ENCODE measurements at places on chromosomes 2 and 18.

GRCh38 chr2:49154891-49155290, 576 bp upstream of the FSHR start:
- no peak for DNase-seq

- DNase-seq = no peak
Observed at GRCh38 chr2:66962716-66963115, 434.4 kb upstream of the ETAA1 start.

- DNase-seq = no peak
Observed at GRCh38 chr18:41504316-41504715, 450.7 kb upstream of the PIK3C3 start.

DNA sequence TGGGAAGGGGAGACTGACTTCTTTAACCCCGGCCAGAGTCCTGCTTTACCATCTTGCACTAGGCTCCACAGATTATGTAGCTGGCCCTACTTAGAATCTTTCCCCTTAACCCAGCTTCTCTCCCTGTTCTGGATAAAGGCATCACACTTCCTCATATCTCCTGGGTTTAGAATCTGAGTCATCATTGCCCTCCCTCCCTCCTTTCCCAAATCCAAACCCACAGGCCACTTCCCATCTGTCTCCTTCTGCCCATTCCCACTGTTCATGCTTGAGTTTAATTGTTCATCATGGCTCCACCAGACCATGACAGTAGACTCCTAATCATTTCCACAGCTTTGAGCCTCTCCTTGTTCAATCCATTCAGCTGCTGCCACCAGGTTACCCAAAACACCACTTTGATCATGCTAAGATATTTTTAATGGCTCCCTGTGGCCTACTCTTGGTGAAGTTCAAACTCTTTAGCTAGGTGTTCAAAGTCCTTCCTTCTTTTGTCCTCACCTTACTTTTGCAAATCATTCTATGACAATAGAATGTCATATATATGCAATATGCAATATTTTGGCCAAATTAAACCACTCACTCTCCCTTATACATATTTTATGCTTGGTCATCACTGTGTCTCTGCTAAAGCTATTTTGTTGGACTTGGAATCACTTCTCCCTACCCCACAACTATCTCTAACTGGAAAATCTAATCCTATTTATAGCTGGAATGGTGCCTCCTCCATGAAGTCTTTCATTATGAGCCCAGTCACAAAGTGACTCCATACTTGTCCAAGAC, 5.5 kb downstream of the PDE11A start:
- no peak for DNase-seq

- DNase-seq = no peak
Observed at GRCh38 chr2:237431372-237431771, 17.4 kb upstream of the COL6A3 start.

DNA sequence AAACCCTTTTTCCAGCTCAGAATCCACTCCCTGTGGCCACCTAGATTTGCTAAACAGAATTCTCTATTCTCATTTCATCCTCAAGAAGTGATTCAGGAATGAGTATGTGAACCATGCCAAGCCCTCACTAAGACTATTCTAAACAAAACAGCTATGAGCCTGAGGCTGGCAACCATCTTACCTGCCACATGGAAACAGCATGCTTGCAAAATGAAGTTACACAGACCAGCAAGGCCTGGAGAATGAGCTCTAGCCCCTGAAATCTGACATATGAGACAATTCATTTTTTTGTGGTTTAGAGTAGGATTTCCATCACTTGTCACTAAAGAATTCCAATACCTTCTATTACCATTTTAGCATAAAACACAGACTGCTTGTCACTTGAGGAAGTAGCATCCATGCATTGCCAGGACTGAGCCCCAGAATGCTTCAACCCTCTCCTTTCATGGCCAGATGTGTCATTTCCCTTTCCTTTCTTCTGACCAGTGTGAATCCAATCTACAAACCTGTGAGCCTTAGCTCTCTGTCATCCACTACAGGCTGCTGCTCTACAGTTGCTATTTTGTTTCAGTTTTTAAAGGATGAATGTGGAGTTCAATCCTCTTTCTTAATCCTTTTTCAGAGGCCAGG, 744.3 kb upstream of the ACVR2A start:
- no peak for DNase-seq

- no peak for DNase-seq
Observed at GRCh38 chr18:3879114-3879835, 429.3 kb downstream of the TGIF1 start.

DNA sequence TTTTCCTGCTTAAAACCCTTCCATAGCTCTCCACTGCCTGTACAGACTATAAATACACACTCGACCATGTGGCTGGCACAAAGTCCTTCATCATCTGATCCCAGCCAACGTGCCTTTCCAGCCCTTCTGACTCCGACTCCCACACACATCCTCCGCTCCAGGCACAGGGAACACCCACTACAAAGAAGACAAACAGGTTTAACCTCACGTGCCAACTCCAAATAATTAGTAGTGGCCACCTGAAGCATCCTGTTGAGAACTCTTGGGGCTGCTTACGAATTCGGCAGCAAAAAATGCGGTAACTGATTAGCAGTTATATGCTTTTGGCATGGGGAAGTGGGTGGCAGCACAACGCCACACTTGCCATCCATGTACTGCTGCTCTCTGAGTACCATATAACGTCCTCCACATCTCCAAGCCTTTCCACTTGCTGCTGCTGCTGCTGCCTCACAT, 12.1 kb downstream of the SPIRE1 start:
- DNase-seq = no peak

GRCh38 chr2:97751752-97752151, 38.4 kb downstream of the ZAP70 start:
- DNase-seq = no peak

DNA sequence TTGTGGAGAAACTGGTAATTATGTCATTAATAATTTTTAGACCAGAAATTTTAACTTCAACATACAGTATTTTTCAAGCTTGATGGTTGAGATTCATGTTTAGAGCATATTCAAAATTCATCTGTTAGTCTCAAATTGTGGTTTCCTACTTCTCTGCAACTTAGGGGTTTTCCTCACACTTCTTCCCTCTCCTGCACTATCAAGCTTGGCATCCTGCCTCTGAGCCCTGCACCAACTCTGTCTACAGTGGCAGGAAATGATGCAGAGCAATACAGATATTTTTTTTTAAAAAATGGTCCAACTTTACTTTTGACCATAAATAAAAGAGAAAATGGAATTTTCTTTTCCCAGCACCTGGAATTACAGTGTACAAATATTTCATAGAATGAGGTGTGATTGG, 247.3 kb downstream of the NUP35 start:
- no peak for DNase-seq

DNA sequence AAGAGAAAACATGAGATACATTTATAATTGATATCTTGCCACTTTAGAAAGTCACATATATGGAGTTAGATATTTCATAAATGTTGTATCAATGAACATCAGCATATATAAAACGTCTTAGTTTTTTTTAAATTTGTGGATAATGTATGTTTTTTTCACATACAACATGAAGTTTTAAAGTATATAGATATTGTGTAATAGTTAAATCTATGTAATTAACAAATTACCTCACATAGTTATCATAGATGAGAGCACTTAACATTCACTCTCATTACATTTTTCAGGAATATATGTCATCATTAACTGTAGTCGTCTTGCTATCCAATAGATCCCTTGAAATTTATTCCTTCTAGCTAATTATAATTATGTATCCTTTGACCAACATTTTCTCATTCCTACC, 406.6 kb downstream of the ARHGAP15 start:
- no peak for DNase-seq

GRCh38 chr18:26826656-26827235, 38.8 kb downstream of the AQP4 start:
- DNase-seq = no peak

GRCh38 chr2:240967681-240968621, 30.5 kb upstream of the SNED1 start:
- no peak for DNase-seq

DNA sequence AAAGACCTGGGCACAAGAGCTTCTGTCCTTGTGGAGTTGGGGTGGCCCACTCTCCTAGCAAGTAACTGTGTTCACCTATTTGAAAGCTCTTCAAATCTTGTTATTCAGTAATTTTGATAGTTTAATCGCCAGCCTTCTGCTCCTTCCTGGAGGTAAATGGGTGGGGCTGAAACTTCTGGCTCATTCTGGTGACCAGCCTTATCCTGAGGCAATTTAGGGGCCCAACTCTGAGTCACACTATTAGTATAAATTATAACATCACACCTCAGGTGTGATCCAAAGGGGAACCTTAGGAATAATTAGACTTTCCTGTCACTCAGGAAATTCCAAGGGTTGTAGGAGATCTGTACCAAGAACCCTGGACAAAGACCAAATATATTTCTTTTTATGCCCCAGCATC, 255.8 kb upstream of the RGPD4 start:
- DNase-seq = no peak
